ENCODE measurements at places on chromosomes 6 and 20. TPM values are rescaled to one million over a fixed set of nuclear protein-coding genes. Genes with fewer than 3 reads are reported as not detected.
A peak's percentile ranks its signal among the peaks of the same experiment; 100 is the strongest.

DNA sequence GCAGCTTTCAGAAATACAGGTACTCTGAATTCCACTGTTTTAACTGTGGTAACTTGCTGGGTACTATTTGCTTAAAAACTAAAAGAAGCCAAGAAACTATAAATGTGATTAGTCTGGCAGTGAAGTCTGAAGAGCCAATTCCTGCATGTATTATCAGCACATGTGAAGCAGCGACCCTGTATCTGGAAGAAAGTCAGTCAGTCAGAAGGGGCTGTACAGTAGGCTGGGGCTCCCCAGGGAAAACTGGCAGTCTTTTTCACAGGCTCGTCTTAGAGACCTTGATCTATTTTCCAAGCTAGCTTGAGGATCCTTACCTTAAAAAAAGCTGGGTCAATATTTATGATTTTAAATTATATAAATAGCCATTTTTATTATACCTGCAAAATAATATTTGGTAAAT, 104.9 kb downstream of the PDSS2 start:
- no peak for DNase-seq

DNA sequence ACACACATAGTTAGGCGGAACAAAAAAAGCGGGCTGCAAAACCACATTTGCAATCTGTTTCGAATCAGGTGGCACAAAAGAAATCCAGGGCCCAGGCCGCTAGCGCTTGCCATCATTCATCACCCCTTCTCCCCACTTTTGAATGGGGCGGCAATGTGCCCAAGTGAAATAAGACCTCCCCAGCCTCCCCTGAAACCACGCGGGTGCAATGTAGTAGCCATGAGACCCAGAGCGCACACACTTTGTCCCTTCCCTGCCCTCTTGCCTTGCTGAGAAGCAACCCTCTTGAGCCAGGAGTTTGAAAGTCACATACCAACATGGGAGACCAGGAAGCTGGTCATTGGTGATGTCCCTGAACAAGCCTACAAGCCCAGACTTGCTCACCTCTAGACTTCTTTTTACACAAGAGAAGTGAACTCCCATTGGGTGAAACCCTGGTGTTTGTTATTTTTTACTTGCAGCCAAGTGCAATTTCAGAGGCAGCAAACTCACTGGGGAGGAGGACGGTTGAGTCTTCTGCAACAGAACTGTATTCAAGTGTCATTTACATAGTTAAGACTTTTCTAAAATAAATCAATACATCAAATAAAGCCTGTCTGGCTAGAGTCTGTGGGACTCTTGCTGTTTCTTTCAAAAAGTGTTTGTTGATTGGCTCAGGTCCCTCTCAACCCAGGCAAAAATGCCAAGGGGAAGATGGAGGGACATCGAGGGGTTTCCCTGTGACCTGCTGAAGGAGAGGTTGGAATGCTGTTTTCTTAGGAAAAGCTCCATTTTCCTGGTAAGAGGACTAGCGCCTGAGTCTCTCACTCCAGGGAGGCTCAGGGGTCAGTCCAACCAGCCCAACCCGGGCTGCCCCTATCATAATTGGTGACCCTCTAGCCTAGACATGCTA, 138.1 kb upstream of the PTPN1 start:
- peak; percentile 43 for DNase-seq

The OPRL1 gene
- 0.59 TPM for total RNA-seq

The PLCB4 gene
- total RNA-seq, result 16.1 TPM

The FOXA2 gene
- not detected for total RNA-seq

GRCh38 chr6:34142061-34142998, 3.6 kb downstream of the GRM4 start:
- DNase-seq, result no peak

- DNase-seq, result peak; percentile 70
These were observed 124.0 kb upstream of the SLC2A12 start for GRCh38 chr6:134176264-134176975.

DNA sequence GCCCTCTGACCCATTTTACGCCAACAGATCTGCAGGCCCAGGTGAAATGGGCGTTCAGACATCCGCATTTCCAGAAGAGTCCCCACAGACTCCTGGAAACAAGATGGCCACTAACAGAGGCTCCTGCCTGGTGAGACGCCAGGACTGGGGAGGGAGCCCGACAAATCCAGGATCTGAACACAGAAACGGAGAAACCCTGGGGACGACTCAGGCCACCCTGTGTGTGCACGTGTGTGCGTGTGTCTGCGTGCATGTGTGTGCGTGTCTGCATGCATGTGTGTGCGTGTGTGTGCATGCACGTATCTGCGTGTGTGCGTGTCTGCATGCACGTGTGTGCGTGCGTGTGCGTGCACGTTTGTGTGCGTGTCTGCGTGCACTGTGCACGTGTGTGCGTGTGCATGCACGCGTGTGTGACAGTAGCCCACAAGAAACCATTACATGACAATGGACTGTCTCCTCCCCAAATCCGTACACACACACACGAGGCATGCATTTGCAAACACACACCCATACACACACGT, 24.9 kb downstream of the CHRNA4 start:
- no peak for DNase-seq

DNA sequence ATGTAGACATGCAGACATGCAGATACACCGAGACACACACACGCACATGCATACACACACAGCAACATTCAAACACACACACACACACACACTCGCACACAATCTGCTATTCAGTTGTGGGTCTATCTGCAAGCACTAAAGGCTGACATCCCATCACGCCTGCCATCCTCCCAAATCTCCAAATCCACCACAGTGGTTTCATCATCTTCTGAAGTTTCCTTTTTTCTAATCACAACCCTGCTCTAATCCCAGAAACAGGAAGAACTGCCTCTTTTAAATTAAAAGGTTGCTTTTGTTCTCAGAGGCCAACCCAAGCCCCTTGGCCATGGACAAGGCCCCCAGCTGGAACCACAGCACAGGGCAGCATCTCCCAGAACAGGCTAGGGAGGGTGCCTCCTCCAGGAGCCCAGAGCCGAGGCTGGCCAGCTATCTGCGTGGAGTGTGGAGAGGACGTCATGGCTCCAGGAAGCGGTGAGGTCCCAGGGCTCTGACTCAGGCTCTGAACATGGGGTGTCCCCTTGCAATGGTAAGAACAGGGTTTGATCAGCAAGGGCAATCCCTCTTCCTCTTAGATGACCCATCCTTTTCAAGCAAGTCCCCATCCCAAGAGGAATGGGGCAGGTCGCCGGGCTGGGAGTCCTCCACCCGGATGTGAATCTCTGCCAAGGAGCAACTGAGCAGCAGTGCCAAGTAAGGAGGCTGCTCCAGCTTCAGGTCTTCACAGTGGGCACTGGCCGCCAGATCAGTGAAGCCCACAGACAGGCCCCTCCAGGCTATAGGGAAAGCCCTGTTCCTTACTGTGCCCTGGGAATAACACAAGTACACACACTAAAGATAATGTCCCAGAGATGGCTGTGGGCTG, 14.7 kb downstream of the FOXF2 start:
- DNase-seq, result peak; percentile 70

The ZBP1 gene
- 3.0 TPM for total RNA-seq

DNA sequence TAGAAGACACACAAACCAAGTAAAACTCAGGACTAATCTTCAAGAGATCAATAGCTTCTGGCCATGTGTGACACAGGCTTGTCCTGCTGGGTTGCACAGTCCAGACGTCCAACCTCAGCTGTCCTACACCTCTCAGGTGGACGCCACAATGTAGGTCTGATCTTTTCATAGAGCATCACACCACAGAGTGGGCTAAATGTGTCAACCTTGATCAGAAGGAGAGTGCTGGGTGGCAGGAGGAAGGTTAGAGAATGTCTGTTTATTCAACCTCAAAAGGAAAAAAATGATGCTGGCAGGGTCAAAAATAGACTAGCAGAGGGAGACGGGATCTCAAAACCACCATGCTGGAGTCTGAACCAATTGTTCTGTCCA, 41.7 kb downstream of the GFOD1 start:
- no peak for DNase-seq

The SLC17A1 gene
- not detected for total RNA-seq

The TP53TG5 gene
- not detected for total RNA-seq

The LRRC73 gene
- total RNA-seq, result 0.32 TPM

DNA sequence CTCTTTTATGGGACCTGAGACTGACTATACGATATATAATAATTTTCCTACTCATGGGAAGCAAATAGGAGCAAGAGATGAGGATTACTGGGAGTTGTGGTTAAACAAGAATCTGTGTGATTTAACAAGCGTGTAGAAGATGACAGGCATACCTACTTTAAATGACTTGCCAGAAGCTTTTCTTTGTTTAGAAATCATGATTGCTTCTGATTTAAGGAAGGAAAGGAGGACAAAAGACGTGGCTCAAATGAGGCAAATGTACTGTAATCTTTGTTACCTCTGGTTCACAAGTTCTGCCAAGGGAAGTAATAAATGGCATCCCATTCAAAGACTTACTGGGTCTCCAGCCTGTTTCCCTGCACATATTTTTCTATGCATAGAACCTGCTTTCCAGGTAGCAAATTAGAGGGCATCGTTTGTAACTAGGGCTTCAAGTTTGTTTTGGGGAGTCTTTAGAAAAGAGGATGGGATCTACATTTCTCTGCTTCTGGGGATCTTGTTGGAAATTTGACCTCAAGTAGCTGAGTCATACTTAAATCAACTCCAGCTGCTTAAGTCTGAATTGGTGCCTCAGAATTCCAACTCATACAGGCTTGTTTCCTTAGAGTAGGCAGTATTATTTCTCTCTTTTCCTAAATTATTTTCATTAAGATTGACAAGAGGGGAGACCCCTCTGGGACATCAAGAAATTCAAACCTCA, 2.9 kb upstream of the TRMT11 start:
- peak; percentile 84 for DNase-seq

- DNase-seq, result peak; percentile 18
These were observed 17.2 kb upstream of the MAS1L start for GRCh38 chr6:29504961-29505360.

DNA sequence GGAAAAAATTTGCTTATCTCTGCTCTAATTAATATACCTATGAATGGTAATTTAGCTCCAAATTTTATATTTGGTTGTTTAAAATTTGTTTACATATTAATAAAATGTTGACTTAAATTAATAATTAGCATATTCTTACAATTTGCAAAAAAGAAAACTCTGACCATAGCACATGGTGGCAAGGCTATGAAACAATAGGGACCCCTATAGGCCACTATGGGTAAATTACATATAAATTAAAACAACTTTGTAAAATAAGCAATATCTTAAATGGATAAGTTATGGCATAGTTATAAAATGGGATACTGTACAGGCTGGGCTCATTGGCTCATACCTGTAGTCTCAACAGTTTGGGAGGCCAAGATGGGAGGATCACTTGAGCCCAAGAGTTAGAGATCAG, 76.0 kb downstream of the MKKS start:
- peak; percentile 15 for DNase-seq

The C2 gene
- 2.9 TPM for total RNA-seq

The HDGFL1 gene
- not detected for total RNA-seq

The BTNL2 gene
- not detected for total RNA-seq

GRCh38 chr6:131640576-131640975, 3.5 kb downstream of the ENPP3 start:
- DNase-seq, result no peak

GRCh38 chr6:134875367-134875766, 74.5 kb downstream of the ALDH8A1 start:
- peak; percentile 12 for DNase-seq

GRCh38 chr20:25623225-25623735, 534 bp downstream of the NANP start:
- peak; percentile 59 for DNase-seq

- DNase-seq, result peak; percentile 66
These were observed 29.7 kb downstream of the RPF2 start for GRCh38 chr6:111011360-111012142.

- peak; percentile 89 for DNase-seq
These were observed 92.0 kb downstream of the ATXN1 start for GRCh38 chr6:16669227-16669626.

The LAMA4 gene
- total RNA-seq, result 85.6 TPM

- peak; percentile 61 for DNase-seq
These were observed 75.9 kb downstream of the PLCG1 start for GRCh38 chr20:41213150-41213820.

DNA sequence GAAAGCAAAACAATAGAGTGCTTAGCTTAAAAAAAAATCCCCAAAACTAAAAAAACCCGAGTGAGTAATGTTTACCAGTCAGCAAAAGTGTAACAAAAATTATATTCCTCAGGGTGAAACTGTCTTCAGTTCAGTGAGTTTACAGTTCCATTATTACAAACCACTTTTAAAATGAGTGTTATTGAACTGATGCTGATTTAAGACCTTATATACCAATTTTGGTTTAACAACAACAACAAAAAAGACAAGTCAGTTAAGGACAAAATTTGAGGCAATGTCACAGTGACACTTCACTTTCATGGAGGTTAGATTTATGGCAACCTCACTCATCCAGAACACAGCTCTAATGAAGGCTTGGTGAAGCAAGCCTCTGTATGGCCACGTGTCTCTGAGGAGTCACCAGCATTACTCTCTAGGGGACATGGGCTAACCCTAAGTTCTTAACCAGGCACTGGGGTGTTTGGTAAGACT, 630.8 kb downstream of the PHF3 start:
- peak; percentile 67 for DNase-seq

The CNR1 gene
- 0.64 TPM for total RNA-seq

DNA sequence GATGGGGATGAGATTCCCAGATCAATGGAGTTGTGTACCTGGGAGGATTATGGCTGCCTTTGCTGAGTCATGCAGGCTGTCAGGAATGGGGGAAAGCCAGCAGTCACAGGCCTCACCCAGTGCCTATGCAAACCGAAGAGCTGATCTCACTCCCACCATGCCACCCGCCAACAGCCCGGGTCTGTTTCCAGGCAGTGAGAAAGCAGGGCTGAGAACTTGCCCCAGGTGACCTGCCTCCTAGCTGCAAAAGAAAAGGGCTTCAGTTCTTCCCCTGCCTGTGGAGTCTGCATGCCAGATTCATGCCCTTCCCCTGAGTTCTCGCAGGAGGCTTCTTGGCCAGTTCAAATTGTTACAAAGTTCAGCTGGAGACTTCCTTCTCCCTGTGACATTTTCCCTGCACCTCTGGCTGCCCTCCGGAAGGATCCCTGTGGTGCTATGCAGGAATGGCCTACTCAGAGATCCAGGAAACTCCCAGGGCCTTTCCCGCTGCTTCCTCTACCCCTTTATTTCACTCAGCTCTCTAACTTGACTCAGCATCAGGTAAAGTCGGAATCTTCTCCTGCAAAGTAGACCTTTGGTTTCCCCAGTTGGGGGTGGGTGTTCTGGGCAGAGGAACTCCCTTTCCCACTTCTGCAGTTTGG, 71.5 kb upstream of the B3GAT2 start:
- no peak for DNase-seq

DNA sequence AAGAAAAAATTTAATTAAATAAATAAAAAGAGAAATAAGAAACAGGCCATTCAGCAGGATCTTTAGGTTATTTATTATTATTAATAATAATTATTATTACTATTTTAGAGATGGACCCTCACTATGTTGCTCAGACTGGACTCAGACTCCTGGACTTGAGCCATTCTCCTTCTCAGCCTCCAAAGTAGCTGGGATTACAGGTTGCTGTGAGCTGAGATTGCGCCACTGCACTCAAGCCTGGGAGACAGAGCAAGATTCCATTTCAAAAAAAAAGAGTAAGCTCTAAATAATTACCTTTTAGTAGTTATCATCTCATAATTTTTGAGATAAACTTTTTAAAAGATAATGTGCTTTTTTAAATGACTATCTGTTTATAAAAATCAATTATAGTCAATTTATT, 1102.8 kb upstream of the GJE1 start:
- DNase-seq, result no peak

The TMEM217 gene
- total RNA-seq, result 1.3 TPM

GRCh38 chr6:112337209-112337638, 9.9 kb upstream of the RFPL4B start:
- peak; percentile 87 for DNase-seq

GRCh38 chr6:101286146-101286545, 107.4 kb upstream of the GRIK2 start:
- DNase-seq, result no peak

GRCh38 chr6:6749702-6750491, 161.4 kb downstream of the LY86 start:
- DNase-seq, result peak; percentile 95

GRCh38 chr6:118876814-118877213, 17.1 kb upstream of the ASF1A start:
- no peak for DNase-seq
